ENCODE measurements at places on chromosomes 12 and 14.
A peak's percentile ranks its signal among the peaks of the same experiment; 100 is the strongest.

- no peak for DNase-seq
These were observed 187.5 kb upstream of the DIO3 start for GRCh38 chr14:101373690-101374295.

GRCh38 chr14:102338724-102339123 is 19.2 kb downstream of the ZNF839 start:
- DNase-seq = no peak

DNA sequence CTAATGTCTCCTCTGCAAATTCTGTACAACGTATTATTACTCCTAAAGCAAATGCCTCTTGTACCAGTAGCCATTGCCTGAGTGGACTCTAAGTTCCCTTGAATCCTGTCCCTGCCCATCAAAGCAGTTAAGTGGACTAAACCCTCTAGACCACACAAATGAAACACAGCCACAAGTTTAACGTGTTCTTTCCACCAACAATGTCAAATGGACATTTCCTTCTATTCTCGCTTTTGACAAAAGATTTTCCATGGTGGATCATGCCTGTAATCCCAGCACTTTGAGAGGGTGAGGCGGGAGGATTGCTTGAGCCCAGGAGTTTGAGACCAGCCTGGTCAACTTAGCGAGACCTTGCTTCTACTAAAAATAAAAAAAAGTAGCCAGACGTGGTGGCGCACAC is 15.9 kb downstream of the CCDC88C start:
- DNase-seq = no peak

- DNase-seq = no peak
These were observed 2.1 kb downstream of the SLC8B1 start for GRCh38 chr12:113332688-113333417.

- no peak for DNase-seq
These were observed 172.2 kb downstream of the PRKD1 start for GRCh38 chr14:29755311-29756018.

GRCh38 chr12:59151243-59151642 is 230.9 kb upstream of the LRIG3 start:
- no peak for DNase-seq

DNA sequence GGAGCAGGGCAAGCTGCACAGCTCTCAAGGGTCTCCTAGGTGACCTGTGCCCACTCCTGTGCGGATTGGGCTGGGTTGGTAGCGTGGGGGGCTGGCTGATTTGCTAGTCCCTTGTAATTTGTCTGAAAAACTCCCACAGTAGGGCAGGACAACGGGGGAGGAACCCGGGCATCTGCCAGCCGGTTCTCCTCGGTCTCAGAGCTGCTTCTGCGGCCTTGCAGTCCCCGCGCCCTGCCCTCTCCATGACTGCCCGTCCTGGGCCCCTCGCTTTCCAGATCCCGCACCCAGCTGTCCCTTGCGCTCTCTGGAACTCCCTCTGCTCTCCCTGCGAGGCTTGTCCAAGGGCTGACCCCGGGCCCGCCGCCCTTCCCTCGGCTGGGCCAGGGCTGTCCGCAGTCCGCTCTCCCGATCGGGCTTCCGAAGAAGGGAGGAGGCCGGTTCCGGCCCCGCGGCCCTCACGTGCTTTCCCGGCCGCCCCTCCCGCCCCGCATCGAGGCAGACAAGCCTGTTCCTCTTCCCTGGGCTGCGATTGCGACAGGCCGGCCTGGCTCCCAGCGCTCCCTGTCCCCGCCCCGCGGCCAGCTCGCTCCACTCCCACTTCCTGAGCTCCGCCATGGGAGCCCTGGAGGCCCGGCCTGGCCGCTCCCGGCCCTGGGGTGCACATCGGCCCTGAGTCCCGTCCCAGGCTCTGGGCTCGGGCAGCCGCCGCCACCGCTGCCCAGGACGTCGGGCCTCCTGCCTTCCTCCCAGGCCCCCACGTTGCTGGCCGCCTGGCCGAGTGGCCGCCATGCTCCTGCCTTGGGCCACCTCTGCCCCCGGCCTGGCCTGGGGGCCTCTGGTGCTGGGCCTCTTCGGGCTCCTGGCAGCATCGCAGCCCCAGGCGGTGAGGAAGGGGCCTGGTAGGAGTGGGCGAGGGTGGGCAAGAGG is at the start of gene LTBR:
Gene LTBR, plus strand, starts transcription at position 591 of the 927 bp plus-strand sequence. Its CDS starts 197 bp downstream, at position 788.
- DNase-seq = peak; percentile 74

GRCh38 chr14:104701383-104702076 is 12.1 kb downstream of the INF2 start:
- no peak for DNase-seq

DNA sequence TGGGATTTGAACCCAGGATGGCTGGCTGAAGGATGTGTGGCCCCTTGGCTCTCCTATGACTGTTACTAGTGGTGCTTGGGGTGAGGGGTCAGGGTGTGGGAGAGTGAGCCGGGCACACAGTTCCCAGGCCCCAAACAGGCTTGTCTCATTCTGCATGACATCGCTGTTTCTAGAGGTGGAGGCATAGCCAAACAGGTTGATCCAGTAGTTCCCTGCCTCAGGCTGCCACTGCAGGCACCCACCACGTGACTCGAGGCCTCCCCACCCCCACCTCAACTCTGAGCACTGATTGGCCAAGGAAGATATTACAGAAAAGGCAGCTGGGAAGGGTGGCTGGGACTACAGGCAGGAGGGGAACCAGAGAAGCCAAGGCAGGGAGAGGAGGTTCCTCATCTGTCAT is 102.6 kb downstream of the NCOR2 start:
- DNase-seq = no peak

- DNase-seq = no peak
These were observed 94.1 kb downstream of the EML5 start for GRCh38 chr14:88698651-88699050.

- peak; percentile 71 for DNase-seq
These were observed 155.3 kb upstream of the ATP2B1 start for GRCh38 chr12:89863968-89864367.

DNA sequence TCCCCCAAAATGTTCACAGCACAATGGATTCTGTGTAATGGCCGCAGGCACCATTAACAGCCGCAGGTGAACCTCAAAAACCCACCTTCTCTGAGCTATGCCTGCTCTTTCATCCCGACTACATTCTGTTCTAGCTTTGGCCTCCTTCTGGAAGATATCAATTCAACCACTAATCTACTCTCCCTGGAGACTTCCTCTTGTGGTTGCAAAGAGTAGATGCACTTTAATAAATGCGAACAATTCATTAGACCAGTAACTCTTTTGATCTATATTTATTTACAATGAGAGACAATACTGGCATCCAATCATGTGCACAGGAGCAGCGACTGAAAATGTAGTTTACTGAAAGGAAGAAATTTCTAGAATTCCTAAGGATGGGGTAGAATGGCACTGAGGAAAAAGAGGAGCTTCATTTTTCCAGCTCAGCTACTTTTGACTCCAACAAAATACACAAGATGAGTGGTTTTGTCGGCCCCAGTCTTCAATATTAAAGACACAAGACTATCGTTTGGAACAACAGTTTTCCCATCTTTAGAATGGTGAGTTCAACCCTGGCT is 5.3 kb downstream of the GRIN2B start:
- no peak for DNase-seq

DNA sequence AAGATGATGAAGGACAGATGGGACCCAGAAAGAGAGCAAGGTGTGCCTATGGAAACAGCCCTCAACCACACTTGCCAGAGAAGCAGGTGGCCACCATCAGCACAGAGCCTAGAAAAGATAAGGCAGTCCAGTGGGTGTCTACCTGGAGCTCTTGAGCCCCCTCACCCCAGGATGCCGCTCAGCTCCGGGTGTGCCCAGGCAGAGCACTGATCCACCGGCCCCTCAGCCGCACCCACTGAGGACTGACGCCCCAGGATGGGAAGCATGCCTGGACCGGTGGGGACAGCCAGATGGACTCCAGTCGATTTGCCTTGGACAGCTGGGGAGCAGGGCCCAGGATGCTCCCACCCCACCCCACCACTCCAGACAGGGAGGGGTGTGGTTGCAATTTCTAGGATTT is 15.1 kb upstream of the ZFP36L1 start:
- no peak for DNase-seq

DNA sequence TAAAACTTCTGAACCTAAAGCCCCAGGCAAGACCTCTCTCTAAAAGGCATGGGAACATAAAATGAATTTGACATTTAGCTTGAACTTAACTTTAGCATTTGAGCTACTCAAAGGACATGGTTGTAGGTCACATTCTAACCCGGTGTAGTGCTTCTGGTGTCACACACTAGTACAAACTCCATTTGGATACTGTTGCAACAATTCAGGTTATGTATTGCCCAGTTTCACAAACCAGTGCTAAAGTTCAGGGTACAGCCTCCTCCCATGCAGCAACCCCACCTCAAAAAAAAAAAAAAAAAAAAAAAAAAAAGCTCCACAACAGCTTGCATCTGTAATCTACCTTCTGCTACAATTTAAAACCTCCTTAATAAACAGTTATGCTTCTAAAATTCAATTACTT is 7.8 kb downstream of the PPTC7 start:
- no peak for DNase-seq

- no peak for DNase-seq
These were observed 73.2 kb downstream of the FERMT2 start for GRCh38 chr14:52877628-52878027.

DNA sequence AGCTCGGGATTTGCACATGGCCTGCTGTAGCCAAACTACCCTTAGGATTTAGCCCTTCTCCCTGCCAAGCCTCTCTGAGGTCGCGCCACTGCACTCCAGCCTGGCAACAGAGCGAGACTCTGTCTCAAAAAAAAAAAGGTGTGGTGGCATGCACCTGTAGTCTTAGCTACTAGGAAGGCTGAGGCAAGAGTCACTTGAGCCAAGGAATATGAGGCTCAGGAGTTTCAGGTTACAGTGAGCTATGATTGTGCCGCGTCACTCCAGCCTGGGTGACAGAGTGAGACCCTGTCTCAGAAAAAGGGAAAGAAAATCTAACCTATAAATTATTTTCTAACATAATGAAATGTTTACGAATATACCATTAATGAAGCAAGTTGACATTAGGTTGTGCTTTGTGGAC is 29.7 kb downstream of the ESRRB start:
- no peak for DNase-seq

DNA sequence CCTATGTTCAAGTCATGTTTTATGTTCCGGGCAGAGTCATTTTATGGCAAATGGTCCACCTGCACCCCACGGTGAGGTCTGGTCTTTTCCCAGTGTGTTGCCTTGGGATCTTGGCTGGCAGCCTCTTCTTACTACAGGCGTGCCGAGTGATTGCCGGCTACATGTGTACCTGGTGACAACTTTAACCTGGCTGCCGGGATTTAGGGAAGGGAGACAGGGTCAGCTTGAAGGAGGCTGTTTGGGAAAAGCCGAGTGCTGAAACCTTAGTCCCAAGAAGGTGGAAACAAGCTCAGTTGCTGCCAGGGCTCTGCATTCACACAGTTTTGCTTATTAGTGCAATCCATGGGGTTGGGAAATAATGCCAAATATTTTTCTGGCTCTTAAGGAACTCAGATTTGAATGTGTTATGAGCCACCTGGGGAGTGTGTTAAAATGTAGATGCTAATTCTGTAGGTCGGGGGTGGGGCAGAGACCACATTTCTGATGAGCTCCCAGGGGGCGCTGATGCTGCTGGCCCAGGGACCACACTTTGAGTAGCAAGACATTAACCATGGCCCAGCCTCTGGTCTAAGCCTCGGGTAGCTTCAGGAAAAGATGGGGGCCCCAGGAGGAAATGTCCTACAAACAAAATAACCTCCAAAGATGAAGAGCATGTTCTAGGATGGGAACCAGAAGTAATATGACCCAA is 179.6 kb downstream of the TBX5 start:
- no peak for DNase-seq

GRCh38 chr12:122366685-122367475 is 55.6 kb downstream of the CLIP1 start:
- DNase-seq = no peak

DNA sequence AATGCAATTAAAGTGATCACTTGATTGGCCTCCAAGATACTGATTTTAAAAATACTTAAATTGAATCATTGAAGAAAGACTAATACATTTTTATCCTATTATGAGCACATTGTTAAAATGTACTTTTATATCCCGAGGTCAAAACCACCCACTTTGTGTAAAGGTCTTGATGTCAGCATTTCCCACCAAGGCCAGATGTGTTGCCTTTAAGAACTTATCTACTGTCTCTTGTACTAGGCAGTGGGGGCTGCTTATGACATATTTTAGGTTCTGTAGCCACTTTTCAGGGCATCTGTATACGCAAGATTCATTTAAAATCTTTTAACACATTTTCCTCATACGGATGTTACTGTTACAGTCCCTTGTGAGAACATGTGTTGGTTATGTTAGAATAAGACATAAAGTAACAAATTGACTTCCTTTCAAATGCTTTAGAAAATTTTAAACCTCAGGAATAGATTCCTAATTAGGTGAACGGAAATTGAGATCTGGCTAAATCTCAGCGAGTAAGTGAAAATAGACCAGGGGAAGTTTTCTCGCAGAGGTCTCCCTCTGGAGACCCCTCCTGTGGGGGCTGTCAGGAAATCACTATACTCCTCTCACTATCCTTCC is 456.2 kb downstream of the ADAMTS20 start:
- DNase-seq = no peak

DNA sequence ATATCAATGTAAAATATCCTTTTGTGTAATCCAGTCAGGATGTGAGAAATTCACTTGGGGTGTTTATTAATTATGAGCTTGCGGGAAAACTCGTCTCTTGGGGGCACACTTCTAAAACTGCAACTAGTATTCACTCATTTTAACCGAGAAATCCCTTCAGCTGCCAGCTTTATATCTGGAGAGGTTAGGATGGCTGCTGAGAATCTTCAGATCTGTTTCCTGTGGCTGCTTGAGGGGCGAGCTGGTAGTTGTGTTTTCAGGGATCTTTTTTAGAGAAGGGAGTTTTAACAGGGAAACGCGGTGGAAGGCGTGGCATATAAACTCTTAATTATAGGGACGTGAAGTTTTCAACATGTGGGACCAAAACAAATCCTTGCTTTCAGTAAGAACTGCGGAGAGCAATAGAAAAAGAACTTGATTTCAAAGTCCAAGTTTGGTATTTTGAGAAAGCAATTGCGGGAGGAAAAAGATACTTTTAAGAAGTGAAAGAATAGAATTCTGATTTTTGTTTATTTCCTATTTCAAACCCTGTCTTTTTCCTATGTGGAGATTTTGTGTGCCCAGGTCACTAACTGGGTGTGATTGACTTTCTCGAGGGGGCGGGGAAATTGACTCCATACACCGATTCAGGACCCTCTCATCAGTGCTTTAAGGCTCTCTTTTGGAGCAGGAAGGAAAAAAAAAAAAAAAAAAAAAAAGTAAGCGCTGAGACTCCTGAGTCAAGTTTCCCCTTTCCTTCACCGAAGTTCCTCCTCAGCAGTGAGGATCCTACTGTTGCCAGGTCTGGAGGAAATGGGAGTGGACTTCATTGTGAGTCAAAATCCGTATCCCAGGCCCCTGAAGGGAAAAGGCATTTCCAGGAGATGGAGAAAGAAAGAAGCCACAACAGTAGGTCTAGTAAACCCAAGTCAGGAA is 1.1 kb downstream of the PPFIBP1 start:
- no peak for DNase-seq

DNA sequence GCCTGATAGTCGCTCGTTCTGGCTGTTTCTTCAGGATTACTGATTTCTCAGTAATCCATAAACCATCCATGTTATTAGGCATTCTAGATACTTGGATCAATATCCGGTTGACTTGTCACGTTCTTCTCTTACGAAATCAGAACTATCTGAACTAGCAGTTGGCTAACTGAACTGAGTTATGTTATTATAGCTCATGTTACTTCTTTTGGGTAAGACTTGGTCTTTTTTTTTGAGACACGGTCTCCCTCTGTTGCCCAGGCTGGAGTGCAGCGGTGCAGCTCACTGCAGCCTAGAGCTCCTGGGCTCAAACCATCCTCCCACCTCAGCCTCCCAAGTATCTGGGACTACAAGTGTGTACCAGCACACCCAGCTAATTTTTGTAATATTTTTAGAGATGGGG is 178.6 kb downstream of the PRKCH start:
- DNase-seq = no peak
